ENCODE measurements at places on chromosomes 3 and 15. TPM values are rescaled to one million over a fixed set of nuclear protein-coding genes. Genes with fewer than 3 reads are reported as not detected.

Gene PRR23C
- 0.06 TPM for polyA plus RNA-seq

DNA sequence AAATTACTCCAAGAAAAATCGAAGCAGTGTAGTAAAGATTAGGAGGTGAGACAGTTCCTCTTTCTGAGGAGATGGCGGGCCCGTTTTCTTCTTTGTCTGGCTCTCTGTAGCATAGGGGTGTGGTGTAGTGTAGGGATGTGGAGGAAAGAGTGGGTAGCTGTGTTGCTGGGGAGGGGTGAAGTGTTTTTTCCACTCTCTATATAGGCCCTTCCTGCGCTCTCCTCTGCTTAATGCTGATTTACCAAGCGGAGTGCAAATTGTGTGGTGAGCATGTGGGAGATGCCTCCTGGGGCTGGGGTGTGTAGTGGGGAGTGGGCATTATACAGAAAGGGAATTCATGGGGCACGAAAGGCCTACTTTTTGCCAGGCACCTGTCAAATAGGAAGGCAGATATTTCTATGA, 94.9 kb downstream of the ST6GAL1 start:
- no peak for DNase-seq

- DNase-seq = no peak
Observed at GRCh38 chr3:11568503-11569155, 75.1 kb downstream of the VGLL4 start.

DNA sequence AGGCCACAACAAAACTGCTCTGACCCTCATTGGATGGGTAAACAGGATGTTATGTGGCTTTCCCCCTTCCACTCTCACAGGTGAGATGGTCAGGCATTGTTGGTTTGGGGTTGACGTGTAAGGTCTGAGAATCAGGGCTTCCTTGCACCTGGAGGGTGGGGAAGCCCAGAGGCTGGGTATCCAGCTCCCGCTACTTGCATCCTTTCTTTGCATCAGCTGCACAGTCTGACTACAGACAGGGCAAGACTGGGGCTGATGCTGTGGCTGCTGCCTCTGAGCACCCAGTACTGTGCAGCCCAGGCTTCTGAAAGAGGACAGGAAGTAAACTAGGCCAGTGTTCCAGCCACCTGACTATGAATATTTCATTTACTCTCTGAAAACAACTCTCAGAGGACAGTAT, 58.0 kb upstream of the ATP2B2 start:
- DNase-seq = no peak

- no peak for DNase-seq
Observed at GRCh38 chr3:137771401-137772213, 7.5 kb downstream of the SOX14 start.

DNA sequence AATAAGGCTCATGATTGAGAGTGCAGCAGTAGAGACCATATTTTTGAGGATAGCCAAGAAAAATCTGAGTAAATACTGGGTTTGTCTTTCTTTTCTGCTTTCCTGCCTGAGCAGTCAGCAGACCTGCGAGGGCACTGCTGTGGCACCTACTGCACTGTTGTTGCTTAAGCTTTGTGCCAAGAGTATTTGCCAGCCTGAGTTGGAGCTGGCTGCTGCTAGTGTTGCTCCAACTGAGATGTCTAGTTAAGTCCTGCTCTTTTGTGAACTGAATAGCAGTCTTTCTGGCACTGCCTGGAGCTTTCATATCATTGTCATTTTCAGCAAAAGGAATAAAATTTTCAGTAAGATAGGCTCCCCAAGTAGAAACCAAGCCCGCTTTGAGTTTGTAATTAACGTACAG, 214.5 kb upstream of the P2RY1 start:
- no peak for DNase-seq

DNA sequence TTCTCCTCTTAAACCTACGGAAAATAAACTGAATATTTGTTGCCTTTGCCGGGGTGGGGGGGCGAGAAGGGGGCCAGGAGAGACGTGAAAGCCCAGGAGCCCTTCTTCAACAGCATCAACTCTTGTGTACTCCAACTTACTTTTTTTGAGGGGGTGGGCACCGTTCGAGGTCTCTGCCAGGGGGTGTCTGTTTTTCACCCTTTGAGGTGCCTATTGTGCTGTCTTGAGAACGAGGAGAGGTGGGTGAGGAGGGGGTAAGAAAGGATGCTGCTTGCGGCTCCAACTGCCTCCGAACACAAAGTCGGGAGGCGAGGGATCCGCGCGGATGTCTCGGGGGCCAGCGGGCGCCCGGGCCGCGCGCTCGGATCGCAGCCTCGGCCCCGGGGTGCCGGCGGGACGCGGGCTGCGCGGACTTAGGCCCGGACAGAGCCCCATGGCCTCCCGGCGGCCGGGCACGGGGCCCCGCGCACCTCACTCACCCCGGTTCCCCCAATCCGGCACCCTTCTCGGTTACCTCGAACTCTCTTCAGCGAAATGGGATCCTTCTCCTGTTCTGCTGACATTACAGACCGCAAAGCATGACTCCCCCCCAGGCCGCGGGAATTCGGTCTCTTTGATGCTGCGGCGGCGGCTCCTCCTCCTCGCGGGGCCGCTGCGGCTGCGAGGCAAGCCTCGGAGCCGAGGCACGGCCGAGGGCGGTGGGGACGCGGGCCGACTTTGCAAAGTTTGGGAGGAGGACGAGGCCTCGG, 650 bp downstream of the PYGO1 start:
- peak; percentile 54 for DNase-seq

- DNase-seq = no peak
Observed at GRCh38 chr3:10981961-10982360, 10.6 kb upstream of the SLC6A1 start.

Data from left lung (tissue), 14 donors.